ENCODE measurements at places on chromosomes 7 and 10.

DNA sequence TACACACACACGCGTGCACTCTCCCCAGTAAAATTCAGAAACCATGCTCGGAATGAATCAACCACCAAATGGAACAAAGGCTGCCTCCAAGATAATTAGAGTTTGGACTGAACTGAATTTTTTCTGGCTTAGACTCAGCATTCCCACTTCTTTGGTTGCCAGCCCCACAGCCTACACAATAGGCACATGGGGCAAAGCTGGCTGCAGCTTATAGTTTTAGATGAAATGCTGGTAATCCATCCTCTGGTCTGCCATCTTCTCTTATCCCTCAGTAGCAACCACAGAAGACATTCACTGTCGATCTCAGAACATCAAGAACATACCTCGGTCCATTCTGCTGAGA lies 44.2 kb downstream of the PDE1C start:
- DNase-seq = no peak

DNA sequence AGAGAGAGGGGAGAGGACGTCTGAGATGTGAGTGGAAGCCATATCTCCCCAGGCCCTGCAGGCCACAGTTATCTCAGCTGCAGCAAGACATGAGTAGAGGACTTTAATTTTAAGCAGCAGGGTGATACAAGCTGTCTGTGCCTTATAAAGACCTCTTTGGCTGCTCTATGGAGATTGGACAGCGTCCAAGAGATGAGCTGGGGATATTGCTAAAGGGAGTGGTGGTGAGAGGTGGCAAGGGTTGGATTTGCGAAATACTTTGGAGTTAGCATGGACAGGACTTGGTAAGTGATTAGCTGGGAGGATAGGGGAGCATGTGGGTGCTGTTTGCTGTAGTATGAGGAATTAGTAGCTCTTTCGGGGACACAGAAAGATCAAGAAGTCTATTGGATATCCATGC lies 191.8 kb downstream of the CACNB2 start:
- DNase-seq = no peak

- no peak for DNase-seq
These were observed 38.6 kb upstream of the AGK start for GRCh38 chr7:141512597-141512996.

- DNase-seq = no peak
These were observed 250.5 kb downstream of the SDK1 start for GRCh38 chr7:3551536-3551935.

DNA sequence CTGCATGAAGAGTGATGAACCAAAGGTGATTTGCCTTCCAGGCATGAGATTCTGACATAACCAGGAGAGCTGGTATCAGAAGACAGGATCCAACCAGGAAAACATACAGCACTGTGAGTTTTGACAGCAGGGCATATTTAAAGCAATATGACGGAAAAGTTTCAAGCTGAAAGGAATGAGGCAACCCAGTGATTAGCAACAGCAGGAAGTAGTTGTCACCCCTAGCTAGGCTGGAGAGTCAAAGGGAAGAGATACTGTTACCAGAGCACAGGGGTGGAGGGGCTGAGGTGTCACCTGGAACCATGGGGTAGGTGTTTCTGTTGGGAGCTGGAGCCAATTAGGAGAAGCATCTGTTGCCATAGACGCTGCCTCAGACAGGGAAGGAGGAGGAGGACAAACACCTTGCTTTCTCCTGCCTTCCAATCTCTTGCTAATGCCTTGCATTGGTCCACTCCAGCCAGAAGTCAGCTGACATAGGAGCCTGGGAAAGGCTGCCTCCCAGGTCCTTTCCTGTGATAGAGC lies 125.4 kb upstream of the SORCS3 start:
- no peak for DNase-seq

- DNase-seq = no peak
These were observed 172.1 kb downstream of the CELF2 start for GRCh38 chr10:11189582-11190376.

DNA sequence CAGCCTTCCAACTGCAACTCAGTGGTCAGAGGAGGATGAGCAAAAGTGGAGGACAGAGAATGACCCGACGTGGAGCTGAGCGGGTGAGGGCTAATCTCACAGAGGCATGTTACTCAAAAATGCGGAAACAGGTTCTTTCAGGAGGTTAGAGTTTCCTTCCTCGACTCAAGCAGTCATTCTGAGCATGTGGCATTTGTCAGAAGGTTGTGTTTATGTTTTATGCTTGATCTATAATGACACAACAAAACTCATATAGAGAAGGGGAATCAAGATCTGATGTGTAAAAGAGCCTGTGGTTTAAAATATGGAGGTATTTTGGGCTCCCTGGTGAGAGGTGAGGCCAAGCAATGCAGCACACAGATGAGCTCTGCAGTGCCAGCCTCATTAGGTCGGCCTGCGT lies 311.4 kb downstream of the ADARB2 start:
- no peak for DNase-seq

- peak; percentile 56 for DNase-seq
These were observed at the start of gene GSTO1 for GRCh38 chr10:104254493-104255310. TSS of gene GSTO1 (plus strand) at chr10:104254892. CDS start at chr10:104254929, 37 bp downstream.

- DNase-seq = no peak
These were observed 7.4 kb upstream of the RRP12 start for GRCh38 chr10:97408496-97408992.

- no peak for DNase-seq
These were observed 18.5 kb downstream of the SEPHS1 start for GRCh38 chr10:13329565-13329964.

DNA sequence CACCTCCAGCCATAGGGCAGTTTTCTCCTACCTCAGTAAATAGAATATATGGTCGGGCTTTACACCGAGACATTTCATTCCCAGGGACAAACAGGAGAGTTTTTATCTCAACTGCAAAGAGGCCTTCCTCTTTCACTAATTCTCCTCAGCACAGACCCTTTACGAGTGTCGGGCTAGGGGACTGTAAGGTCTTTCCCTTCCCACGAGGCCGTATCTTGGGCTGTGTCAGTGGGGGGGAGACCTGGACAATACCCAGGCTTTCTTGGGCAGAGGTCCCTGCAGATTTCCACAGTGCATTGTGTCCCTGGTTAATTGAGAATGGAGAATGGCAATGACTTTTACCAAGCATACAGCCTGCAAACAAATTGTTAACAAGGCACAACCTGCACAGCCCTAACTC lies 13.2 kb upstream of the ZNF488 start:
- no peak for DNase-seq

Measured in CD4-positive, alpha-beta T cell treated with Interleukin-17A for 1 hour (primary cell).